ENCODE measurements at places on chromosomes 16 and 17. TPM values are rescaled to one million over a fixed set of nuclear protein-coding genes. Genes with fewer than 3 reads are reported as not detected.

QPRT gene
- 0.24 TPM for total RNA-seq

PTRH2 gene
- 17.8 TPM for total RNA-seq

CDH5 gene
- not detected for total RNA-seq

DNA sequence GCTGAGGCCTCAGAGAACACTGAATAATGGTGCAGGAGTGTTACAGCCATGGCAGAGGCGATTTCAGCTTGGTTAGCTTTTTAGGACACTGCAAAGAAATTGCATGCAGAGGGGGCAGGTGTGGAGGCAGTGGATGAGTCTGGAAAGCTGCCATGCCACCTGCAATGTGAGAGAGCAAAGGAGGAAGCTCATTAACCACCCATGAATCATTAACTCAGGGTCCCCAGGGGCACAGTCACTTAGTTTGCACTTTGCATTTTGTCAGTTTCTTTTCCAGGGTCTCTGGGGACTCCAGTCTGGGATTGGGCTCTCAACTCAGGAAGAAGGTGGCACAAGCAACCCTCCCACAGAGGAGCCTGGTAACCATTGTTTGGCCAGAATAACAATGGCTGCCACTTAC is 132.9 kb downstream of the USP31 start:
- no peaks in the 10 kb centered on the region for H3K27me3 ChIP-seq
- H3K36me3 ChIP-seq: no peaks in the 10 kb centered on the region
- H3K4me1 ChIP-seq: no peaks in the 10 kb centered on the region
- no peak overlapping the region for H3K27ac ChIP-seq
- H3K4me3 ChIP-seq: no peak overlapping the region
- no peak for DNase-seq

GRCh38 chr17:82305727-82306300 is 11.6 kb downstream of the CD7 start:
- H3K27me3 ChIP-seq: no peaks in the 10 kb centered on the region
- no peak overlapping the region for H3K4me3 ChIP-seq
- peaks cover 29% of the 10 kb centered on the region for H3K4me1 ChIP-seq
- H3K27ac ChIP-seq: no peak overlapping the region
- no peak for DNase-seq

GRCh38 chr16:77816293-77816692 is 27.9 kb downstream of the VAT1L start:
- H3K27ac ChIP-seq: no peak overlapping the region
- no peaks in the 10 kb centered on the region for H3K36me3 ChIP-seq
- no peak for DNase-seq
- no peak overlapping the region for H3K4me3 ChIP-seq

GRCh38 chr16:48862087-48862532 is 252.1 kb upstream of the N4BP1 start:
- no peak overlapping the region for H3K27ac ChIP-seq
- DNase-seq: no peak
- no peaks in the 10 kb centered on the region for H3K36me3 ChIP-seq
- H3K4me1 ChIP-seq: no peaks in the 10 kb centered on the region

GRCh38 chr16:81818568-81818896 is 39.4 kb downstream of the PLCG2 start:
- H3K27ac ChIP-seq: peak overlapping the region; percentile 94
- H3K36me3 ChIP-seq: peaks cover 11% of the 10 kb centered on the region
- DNase-seq: no peak
- H3K4me1 ChIP-seq: peaks cover 97% of the 10 kb centered on the region
- H3K27me3 ChIP-seq: no peaks in the 10 kb centered on the region

- H3K4me1 ChIP-seq: no peaks in the 10 kb centered on the region
- H3K36me3 ChIP-seq: peaks cover 56% of the 10 kb centered on the region
- DNase-seq: no peak
- H3K27me3 ChIP-seq: no peaks in the 10 kb centered on the region
- no peak overlapping the region for H3K27ac ChIP-seq
- H3K4me3 ChIP-seq: no peak overlapping the region
Observed at GRCh38 chr17:2433696-2434095, 32.8 kb upstream of the MNT start.

GRCh38 chr16:56422896-56423441 is 2.4 kb downstream of the AMFR start:
- H3K36me3 ChIP-seq: no peaks in the 10 kb centered on the region
- DNase-seq: peak; percentile 7
- H3K27ac ChIP-seq: peak overlapping the region; percentile 80
- H3K4me1 ChIP-seq: peaks cover 44% of the 10 kb centered on the region

DNA sequence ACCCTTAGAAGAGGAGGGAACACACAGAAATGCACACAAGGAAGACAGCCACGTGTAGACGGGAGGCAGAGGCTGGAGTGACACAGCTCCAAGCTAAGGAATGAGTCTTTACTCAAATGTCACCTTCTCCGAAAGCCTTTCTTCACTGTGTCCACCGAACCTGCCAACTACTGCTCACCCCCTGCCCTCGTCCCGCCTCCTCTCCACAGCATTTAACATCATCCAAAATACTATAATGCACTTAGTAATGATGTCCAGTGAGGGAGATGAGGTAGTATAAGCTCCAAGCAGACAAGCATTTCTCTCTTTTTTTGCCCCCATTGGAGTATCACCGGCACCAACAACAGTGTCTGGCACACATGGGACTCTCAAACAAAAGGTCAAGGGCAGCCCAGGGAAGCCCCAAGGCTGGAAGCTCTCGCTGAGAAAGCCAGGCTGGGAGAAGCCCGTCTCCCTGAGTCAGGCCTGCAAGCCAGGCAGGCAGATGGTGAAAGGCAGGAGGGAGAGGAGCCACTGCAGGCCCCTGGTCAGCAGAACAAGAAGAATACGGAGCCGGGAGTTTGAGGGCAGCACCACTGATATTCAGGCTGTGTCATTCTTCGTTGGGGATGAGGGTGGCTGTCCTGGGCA is 25.9 kb downstream of the ZFHX3 start:
- no peaks in the 10 kb centered on the region for H3K36me3 ChIP-seq
- H3K4me1 ChIP-seq: no peaks in the 10 kb centered on the region
- no peaks in the 10 kb centered on the region for H3K27me3 ChIP-seq
- no peak for DNase-seq

HSD17B1 gene
- total RNA-seq: 3.3 TPM

CLEC18A gene
- 2.2 TPM for total RNA-seq

KRTAP2-3 gene
- total RNA-seq: not detected

- peaks cover 6% of the 10 kb centered on the region for H3K36me3 ChIP-seq
- no peak overlapping the region for H3K27ac ChIP-seq
- no peak overlapping the region for H3K4me3 ChIP-seq
- no peak for DNase-seq
- no peaks in the 10 kb centered on the region for H3K27me3 ChIP-seq
Observed at GRCh38 chr16:90033387-90033786, 14.1 kb upstream of the DBNDD1 start.

CALCOCO2 gene
- 139 TPM for total RNA-seq

DUSP14 gene
- 5.1 TPM for total RNA-seq
